ENCODE measurements at places on chromosomes 3 and 15. TPM values are rescaled to one million over a fixed set of nuclear protein-coding genes. Genes with fewer than 3 reads are reported as not detected.

TIGIT gene
- 0.04 TPM for polyA plus RNA-seq

DNA sequence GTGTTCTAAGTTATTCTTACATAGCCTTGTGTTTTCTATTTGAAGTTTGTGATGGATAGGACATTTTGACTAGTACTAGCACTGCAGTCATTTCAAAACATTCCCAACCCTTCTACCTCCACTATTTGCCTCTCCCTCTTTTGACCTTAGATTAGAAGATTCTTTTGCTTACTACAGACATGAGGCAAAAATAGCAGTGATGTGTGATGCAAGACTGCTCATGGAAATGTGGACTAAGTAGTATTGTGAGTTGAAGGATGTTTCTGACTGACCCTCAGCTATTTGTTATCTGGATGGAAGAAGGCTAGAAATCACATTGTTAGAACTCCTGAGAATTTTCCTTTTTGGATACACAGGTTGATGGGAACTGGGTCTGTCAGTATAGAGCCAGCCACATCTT is 45.9 kb downstream of the ATP2C1 start:
- H3K4me1 ChIP-seq = peaks cover 4% of the 10 kb centered on the region
- H3K27me3 ChIP-seq = no peaks in the 10 kb centered on the region
- H3K27ac ChIP-seq = no peak overlapping the region
- DNase-seq = no peak
- H3K36me3 ChIP-seq = peaks cover 62% of the 10 kb centered on the region

GRCh38 chr3:65855370-65856100 is 183.2 kb downstream of the MAGI1 start:
- no peak for DNase-seq
- no peak overlapping the region for H3K4me3 ChIP-seq
- H3K27ac ChIP-seq = no peak overlapping the region
- H3K4me1 ChIP-seq = peaks cover 14% of the 10 kb centered on the region
- H3K36me3 ChIP-seq = no peaks in the 10 kb centered on the region

CHRNA7 gene
- 0.98 TPM for polyA plus RNA-seq
